ENCODE measurements at places on chromosomes 11 and 22.

- DNase-seq, result no peak
These were observed 133.7 kb upstream of the NARS2 start for GRCh38 chr11:78708388-78708787.

- peak; percentile 26 for DNase-seq
These were observed 10.1 kb downstream of the SYT12 start for GRCh38 chr11:67032830-67033551.

GRCh38 chr11:88188251-88188931 is 13.1 kb upstream of the RAB38 start:
- DNase-seq, result no peak

DNA sequence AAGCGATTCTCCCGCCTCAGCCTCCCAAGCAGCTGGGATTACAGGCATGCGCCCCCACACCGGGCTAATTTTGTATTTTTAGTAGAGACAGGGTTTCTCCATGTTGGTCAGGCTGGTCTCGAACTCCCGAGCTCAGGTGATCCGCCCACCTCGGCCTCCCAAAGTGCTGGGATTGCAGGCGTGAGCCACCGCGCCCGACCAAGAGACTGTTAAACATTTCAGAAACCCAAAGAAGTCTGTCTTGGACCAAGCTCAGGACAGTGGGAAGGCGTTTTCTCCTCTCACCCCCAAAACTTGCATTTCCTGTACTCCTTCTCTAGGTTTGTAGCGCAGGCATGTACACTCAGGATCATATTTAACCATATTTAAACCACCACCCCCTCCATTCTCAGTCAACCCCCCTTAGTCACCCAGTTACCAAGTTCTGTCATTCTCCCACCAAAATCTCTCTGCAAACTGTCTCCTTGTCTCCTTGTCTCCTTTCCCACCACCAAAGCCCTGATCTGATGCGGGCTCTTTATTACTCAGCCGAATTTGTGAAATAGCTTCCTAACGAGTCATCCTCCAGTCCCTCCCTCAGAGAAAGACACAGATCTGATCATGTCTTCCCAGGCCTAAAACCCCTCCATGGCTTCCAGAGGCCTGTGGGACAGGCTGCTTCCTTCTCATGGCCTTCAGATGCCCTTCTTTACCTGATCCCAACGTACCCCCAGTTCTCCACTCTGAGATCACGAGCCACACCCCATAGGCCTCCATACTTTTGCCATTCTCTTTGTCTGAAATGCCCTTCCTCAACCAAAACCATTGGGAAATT is 29.0 kb upstream of the CREB3L1 start:
- no peak for DNase-seq

DNA sequence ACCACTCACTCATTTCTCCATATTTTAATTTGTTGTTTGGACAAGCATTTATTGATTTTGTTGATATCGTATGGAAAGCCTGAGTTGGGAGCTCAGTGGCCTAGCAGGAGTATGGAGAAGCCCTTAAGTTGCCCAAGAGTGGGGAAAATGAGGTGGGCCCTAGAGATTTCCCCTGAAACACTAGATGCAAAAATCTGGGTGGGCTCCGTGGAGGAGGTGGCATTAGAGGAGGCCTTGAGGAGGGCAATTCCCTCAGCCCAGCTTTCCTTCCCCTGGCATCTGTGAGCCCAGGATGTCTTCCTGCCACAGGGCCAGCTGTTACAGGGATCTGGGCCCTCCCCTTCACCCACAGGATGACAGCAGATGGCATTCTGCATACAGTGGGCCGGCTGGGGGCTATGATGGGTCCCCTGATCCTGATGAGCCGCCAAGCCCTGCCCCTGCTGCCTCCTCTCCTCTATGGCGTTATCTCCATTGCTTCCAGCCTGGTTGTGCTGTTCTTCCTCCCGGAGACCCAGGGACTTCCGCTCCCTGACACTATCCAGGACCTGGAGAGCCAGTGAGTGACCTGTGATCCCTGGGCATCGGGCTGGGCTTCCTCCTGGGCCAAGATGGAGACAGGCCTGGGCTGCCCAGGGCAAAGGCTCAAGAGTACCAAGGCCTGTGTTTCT is 21.6 kb upstream of the SLC22A12 start:
- DNase-seq, result no peak

DNA sequence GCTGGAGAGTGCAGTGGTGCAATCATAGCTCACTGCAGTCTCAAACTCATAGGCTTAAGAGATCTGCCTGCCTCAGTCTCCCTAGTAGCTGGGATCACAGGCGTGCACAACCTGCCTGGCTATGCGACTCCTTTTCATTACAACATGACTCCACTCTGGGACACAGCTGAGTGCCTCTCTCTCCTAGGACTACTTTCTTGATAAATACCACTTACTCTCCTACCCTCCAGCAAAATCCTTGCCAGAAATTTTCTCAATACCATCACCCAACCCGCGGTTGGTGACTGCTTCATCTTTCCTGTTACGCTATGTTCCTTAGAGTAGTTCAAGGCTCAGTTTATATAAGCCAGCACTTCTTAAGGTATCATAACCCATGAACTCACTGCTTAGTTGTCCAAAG is 26.9 kb downstream of the ARFGAP3 start:
- no peak for DNase-seq

- DNase-seq, result no peak
These were observed 6.8 kb downstream of the FUT4 start for GRCh38 chr11:94550513-94550912.

DNA sequence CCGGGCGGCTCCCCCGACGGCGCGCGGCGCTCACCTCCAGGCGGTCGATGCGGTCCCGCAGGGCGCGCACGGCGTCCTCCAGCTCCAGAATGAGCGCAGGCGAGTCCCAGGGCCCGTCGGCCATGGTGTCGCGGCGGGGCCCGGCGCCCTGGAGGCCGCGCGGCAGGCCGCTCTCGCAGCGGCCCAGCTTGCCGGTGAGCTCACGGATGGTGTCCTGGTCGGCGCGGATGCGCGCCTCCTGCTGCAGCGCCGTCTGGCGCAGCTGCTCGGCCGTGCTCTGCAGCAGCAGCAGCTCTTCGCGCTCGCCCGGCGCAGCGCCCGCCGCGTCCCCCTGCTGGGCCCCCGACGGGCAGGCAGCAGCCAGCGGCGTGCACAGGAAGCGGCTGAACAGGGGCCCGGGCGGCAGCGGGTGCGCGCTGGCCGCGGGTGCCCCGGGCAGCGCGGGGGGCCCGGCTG is 599 bp downstream of the NPTXR start:
- DNase-seq, result no peak

GRCh38 chr11:68677432-68677831 is 6.9 kb upstream of the GAL start:
- peak; percentile 22 for DNase-seq

GRCh38 chr11:14577835-14578529 is 57.8 kb upstream of the PSMA1 start:
- no peak for DNase-seq

- no peak for DNase-seq
These were observed 5.0 kb upstream of the UBQLNL start for GRCh38 chr11:5521540-5521939.

- no peak for DNase-seq
These were observed 5.5 kb downstream of the JAM3 start for GRCh38 chr11:134074346-134074745.

DNA sequence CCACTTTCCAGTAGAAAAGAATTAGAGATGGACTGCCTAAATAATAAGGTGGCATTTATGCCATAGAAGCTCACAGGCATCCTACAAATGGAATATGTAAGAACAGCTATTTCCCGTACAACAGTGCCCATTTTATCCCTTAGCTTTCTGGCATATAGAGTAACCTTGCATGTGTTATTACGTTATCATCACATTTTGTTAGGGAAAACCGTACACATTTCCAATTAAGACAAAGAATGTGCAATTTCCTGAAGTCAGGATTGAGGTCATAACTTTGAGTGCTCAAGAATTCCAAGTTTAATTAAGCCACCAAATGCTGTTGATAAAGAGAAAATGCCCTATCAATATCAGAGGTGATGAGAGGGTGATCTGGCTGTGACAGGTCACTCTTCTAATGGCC is 58.9 kb downstream of the LDLRAD3 start:
- DNase-seq, result no peak

DNA sequence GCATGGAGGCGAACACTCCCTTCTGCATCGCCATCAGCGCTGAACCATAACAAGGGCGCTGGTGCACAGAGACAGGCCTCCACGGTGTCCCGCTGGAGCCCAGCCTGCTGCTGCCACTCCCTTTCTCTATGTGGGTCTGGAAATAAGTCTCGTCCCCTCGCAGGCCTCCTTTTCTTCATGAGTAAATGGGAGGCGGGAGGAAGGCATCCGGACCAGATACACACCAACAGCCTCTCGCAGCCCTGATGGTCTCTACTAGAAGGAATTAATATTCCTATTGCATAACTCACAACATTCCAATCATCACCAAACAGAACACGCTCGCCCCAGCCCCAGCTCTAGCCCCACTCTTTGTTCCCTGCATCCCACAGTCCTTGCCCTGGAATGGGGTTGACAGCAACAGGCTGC is 14.9 kb downstream of the RASD2 start:
- DNase-seq, result no peak

GRCh38 chr11:46327829-46328228 is 19.4 kb upstream of the DGKZ start:
- no peak for DNase-seq

DNA sequence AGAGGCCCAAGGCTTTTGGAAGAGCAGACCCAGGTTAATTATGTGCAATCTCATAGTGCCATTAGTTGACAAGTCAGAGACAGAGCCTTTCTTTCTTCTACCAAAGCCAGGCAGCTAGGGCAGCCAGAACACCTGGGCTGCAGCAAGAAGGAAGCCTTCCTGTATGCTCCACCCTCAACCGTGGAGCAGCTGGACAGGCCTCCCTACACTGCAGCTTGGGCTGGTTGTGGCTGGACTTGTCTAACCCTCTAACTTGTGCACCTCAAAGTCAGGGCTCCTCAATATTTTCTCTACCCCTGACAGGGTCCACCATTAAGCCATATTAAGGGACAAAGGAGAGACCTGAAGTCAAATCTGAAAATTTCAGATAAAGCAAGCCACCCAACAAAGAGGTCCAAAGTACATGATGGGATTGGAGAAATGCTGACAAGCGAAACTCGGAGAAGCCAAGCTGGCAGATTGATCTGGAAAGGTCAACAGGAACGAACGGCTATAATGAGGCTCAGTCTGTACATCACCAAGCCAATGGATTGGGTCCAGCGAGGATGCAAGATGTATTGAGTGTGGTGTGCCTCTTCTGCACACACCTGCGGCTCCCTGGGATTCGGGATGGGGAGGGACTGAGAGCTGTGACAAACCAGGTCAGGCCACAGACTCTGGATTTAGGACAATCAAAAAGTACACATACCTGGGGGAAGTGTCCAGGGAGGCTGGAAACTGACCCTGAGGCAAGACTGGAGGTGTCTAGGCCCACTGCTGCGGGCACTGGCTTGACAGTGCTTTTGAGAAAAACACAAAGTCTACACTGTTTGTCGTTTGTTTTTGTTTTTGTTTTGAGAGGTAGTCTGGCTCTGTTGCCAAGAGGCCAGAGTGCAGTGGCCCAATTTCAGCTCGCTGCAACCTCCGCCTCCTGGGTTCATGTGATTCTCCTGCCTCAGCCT is 11.7 kb upstream of the SLC43A3 start:
- no peak for DNase-seq

DNA sequence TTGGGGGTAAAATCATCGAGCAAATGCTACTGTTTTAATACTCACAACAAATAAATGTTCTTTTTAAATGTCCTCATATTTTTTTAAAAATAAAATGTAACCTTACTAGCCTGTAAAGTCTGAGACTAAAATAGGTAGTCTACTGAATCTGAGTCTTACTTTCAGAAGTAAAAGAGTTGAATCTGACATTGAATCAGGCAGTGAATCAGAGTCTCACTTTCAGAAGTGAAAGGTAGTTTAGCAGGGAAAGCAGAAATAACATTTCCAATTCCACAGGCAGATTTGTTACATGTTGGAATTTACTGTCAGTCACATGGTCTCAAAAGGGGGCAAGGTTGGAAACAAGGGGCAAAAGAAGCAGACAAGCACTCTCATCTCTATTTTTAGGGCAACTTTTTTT is 143.0 kb downstream of the ELP4 start:
- DNase-seq, result no peak

DNA sequence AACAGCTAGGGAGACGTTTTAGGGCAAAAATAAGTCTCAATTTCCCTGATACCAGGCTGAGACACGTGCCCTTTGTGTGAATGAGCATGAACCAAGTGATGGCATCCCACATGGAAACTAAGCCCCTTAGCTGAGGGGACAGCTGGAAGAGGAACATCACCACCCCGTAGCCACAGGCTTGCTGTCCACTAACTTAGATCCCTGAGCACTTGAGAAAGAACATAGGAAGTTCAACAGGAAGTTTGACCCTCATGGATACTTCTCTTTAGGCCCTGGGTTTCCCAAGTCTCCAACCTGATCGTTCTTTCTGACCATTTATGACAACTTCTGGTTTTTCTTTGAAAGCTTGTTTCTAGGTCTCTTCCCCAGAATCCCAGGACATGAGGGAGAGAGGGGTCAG is 11.6 kb upstream of the CKAP5 start:
- no peak for DNase-seq

GRCh38 chr22:30861688-30862552 is 106.7 kb downstream of the MORC2 start:
- DNase-seq, result no peak

DNA sequence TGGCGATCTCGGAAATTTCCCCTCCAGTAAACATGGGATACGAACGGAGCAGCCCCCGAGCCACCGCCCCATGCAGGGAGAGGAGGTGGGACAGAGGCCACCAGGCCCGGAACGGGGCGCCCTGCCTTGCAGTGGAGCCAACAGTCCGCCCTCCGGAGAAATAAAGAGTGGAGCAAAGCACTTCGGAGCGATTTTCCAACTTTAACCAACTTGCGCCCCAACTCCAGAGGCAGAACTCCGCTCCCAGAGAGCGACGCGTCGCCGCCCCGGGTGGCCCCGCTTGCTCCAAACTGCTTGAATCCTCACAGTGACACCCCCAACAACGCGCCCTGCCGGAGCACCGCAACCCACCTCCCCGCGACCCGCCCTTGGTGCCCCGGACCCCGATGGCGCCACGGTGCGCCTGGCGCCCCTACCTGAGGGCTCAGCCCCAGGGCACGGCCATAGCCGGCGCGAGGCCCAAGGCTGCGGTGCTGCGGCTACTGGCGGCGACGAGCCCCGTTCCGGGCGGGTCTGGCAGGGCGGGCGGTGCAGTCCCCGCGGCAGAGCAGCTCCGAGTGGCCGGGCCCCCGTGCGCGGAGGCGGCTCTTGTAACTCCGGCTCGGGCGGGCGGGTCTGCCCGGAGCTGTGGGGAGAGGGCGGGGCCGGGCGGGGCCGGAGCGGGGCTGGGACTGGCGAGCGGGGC is at the start of gene AHNAK:
TSS of gene AHNAK (minus strand) at position 563 of the 685 bp plus-strand sequence. CDS start 10,708 bp downstream, outside the sequence.
- DNase-seq, result no peak

GRCh38 chr11:64499261-64500004 is 91.6 kb upstream of the SLC22A12 start:
- DNase-seq, result no peak

GRCh38 chr11:76203131-76203925 is 3.0 kb downstream of the WNT11 start:
- DNase-seq, result no peak
